ENCODE measurements at places on chromosomes 16 and 17.
A peak's percentile ranks its signal among the peaks of the same experiment; 100 is the strongest.

GRCh38 chr17:27345141-27345904, 51.4 kb downstream of the WSB1 start:
- DNase-seq, result no peak

- DNase-seq, result peak; percentile 69
Measured at GRCh38 chr17:57954397-57955182, 622 bp downstream of the CUEDC1 start.

DNA sequence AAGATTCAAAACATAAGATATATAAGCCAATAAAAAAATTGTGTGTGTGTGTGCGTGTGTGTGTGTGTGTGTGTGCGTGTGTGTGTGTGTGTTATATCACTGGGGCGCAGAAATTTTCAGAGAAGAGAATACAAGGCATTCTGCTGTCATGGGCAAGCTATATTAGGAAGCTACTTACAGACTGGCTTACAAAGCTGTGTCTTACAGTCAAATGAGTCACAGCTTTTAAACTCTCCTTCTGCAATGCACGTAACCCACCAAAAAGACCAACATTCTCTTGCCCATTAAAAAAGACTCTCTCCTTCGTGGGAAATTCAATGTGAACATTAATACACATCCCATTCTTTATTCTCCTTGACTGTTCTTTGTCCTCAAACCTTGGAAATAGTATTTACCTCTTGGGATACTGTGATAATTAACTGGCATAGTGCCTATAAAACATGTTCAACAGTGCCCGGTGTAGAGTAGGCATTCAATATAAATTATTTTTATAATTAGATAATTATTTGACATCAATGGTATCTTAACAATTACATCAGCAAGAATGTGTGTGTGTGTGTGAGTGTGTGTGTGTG, 860.4 kb upstream of the SOX9 start:
- DNase-seq, result no peak

- DNase-seq, result peak; percentile 54
Measured at GRCh38 chr17:28950017-28950751, 1.1 kb downstream of the PHF12 start.

- peak; percentile 41 for DNase-seq
Measured at GRCh38 chr17:77364381-77364911, 223.7 kb downstream of the SEC14L1 start.

DNA sequence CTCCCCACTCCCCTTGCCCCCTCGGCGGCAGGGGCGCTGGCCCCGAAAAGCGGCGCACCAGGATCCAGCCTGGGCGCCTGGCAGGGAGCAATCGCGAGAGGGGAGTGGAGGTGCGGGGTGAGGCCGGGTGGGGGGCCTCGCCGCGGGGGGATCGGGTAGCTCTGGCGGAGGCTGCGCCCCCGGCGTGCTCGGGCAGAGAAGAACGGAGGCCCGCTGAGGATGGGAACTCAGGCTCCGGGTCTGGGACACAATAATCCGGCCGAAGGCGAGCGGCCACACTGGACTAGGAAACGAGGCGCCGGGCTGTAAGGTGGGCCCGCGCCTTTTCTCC, 721 bp upstream of the PCGF2 start:
- DNase-seq, result peak; percentile 72

GRCh38 chr17:28536532-28537218, 15.7 kb downstream of the UNC119 start:
- no peak for DNase-seq

GRCh38 chr17:44760474-44761308, 1.9 kb downstream of the ADAM11 start:
- no peak for DNase-seq

DNA sequence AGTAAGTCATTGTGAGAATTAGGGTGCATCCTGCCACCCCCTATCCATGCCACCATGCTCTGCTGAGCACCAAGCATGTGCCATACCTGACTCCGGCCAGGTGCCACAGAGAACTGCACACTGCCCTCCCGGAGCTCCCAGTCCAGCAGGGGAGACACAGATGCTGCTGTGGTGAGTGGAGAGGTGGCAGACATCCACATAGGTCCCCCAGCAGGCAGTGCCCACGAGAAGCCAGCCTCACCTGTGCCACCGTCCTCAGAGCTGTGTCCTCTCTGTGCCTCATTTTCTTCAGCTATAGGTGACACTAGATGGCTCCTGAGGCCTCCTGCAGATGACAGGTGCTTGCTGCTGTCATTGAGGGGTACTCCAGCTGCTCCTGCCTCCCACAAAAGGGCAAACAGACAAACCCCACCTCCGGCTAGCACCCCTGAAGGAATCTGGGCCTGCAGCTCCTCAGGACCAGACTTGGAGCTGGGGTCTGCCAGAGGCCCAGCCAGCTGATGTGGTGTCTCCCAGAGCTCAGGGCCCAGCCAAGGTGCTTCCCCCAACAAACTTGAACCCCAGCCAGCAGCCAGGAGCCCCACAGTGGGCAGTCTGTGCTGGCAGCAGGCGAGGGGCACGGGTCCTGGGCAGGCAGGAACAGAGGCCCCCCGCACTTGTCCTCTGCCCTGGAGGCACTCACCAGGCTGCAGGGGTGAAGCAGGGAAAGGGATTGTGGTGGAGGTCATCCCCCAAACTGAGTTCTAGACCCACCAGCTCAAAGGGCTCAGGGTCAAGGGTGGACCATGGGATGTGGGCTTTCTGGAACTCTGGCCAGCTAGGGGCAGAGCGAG, 17.1 kb downstream of the FOXJ1 start:
- DNase-seq, result no peak

- DNase-seq, result no peak
Measured at GRCh38 chr17:56142781-56143180, 10.5 kb upstream of the ANKFN1 start.

DNA sequence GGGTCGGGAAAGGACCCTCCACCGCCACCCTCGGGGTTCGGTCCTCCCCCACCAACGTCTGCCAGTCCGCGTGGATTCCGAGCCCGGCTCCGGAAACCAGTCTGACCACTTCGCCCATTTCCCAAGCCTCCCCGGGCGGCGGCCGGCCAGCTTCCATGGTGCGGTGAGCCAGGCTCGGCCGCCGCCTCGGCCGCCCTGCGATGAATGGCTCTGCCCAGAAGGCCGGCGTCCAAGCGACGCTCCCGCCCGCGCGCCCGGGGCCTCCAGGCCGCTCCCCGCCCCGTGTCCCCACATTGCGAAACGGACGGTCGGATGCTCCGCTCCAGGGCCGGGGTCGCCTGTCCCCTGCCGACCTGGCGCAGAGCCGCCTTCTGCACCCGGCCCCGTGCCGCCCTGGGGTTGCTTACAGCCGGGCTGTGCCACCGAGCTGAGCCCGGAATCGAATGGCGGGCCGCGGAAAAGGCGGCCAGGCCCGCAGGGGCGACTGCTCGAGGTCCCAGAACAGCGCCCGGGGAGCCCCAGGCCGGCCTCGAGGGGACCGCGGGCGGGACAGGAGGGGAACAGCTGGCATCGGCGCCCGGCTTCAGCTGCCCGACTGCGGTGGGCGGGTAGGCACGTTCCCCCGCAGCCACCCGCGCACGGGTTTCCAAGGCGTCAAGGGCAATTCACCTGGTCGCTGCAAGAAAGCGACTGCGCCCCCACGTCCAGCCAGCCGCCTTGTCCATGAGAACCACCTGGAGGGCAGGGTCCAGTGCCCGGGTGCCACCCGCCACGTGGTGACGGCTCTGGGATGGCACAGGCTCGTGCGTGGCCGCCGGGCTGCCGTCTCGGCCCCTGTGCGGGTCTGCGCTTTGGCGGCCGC, 18.3 kb upstream of the CBX8 start:
- peak; percentile 46 for DNase-seq

DNA sequence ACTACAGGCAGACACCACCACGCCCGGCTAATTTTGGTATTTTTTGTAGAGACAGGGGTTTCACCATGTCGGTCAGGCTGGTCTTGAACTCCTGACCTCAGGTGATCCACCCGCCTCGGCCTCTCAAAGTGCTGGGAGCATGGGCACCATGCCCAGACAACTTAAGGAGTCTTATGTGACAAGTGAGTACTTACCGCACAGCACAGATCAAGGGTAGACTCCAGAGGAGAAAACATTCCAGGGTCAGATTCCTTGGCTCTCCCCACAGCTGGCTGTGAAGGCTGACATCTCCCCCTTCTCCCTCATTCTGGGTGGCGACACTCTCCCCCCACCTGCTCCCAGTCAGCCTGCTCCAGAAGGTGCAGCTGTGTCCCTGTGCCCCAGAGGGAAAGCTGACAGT, 10.6 kb downstream of the ZSCAN10 start:
- DNase-seq, result no peak

DNA sequence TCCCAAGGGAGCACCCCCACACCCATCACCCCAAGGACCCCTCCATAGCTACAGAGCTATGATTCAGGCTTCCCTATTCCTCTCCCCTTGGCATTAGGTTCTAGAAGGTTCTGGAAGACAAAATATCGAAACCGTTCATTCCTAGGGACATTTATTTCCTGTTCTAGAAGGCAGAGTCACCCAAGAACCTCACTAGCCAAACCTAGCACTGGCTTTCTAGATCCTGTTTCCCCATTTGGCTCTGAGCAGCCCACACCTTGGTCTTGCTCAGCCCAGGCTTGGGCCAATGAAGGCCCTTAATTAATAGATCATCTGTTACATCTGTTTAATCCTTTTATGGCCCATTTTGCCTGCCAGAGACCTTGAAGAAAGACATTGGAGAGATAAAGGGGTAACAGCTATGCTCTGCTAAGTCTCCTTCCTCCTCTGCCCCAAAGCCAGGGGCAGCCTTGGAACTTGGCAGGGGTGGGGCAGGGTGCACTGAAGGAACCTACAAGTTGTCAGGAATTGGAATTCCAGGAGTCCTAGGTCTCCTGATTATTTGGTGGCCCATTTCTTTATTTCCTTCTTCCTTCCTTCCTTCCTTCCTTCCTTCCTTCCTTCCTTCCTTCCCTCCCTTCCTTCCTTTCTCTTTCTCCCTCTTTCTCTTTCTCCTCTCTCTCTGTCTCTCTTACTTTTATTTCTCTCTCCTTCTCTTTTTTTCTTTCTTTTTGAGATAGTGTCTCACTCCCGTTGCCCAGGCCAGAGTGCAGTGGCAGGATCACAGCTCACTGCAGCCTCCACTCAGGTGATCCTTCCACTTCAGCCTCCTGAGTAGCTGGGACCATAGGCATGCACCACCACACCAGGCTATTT, 8.7 kb upstream of the FZD2 start:
- no peak for DNase-seq

GRCh38 chr16:657487-657886, 8.3 kb downstream of the WDR90 start:
- DNase-seq, result no peak

DNA sequence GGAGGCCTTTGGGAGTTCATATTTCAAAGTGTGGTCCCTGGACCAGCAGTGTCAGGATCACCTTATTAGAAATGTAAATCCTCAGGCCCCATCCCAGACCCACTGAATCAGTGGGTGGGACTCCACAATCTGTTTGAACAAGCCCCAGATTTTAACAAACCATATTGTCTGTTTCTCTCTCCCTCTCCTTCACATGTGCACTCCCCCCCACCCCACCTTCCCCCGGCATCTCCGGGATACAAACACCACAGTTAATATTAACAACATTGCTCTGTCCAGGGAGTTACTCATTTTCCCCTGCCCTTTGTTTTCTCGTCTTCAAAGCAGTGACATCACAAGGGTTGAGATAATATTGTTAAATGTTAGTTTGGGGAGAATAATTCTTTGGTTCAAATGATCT, 127.3 kb downstream of the KATNIP start:
- DNase-seq, result no peak

GRCh38 chr16:26569793-26570192, 496.9 kb upstream of the C16orf82 start:
- DNase-seq, result no peak

DNA sequence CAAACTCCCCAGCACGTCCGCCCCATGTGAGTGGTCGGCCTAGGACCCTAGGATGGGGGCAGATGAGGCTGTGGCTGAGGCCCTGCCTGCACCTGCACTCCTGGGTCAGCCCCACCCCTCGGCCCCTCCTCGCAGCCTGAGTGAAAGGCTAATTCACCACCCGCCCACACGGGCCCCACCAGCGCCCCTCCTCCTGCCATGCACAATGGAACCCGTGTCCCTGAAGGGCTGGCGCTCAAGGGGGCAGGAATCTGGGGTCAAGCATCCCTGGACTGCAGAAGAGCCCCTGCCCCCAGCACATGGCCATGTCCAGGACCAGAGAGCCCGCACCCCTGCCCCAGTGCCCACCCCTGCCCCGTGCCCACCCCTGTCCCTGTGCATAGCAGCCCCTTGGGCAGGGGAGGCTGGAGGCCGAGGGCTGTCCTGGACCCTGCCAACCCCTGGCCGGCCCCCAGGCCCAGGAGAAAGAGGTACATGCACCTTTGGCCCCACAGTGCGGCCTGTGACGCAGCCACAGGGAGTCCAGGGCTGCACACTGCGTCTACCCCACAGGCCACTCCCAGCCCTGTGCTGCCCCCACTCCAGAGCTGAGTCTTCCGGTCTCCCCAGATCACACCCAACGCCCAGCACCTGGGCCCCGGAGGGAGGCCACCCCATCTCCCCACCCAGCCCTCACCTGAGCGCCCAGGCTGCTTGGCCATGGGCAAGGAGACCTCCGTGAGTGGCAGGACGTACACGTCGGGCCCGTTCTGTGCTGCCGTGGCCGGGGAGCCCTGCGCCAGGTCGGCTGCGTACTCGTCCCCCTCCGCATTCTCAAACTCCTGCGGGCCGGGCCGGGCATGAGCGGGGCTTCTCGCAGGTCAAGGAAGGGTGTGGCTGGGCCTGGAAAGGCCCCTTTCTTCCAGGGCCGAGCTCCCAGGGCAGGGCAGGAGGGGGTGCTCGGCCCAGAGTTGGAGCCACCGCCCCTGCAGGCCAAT, 34.6 kb upstream of the PVALEF start:
- DNase-seq, result no peak

All from ovary (tissue), 10 donors.